ENCODE measurements at places on chromosomes 1 and 21.

GRCh38 chr1:248884632-248885295 is 21.3 kb upstream of the PGBD2 start:
- DNase-seq: no peak

GRCh38 chr1:21270086-21270689 is 20.1 kb downstream of the ECE1 start:
- peak; percentile 85 for DNase-seq

DNA sequence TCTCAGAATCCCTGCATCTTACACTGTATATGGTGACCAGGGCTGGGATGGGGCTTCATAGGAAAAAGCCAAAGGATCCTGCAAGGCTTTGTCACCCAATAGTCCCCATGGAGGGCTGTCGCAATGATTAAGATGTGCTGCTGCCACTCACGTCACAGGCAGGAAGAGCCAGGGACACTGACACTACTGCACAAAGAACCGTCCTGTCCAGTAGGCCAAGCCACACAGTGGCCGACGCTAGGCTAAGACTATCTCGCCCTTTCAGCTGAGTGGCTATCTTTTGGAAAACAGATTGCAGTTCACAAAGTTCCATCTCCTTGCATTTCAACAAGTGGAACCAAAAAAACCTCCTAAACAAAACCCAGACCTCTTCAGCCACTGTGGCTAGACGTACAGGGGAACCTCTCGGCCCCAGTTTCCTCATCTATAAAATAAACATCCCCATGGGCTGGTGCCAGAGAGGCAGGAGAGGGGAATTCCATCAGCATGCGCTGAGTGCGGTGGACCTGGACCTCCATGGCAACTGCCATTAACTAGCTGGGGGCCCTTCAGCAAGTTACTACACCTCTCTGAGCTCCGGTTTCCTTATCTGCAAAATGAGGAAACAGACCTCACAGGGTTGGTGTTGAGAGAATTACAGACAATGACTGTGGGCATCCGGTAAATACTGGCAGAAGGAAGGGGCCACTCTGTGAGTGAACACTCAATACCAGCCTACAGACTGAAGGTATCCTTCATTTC is 8.7 kb downstream of the CAPZB start:
- DNase-seq: peak; percentile 72

GRCh38 chr1:53585129-53585528 is 125.9 kb downstream of the DMRTB1 start:
- DNase-seq: peak; percentile 44

- no peak for DNase-seq
Measured at GRCh38 chr21:37005548-37006485, 685 bp upstream of the RIPPLY3 start.

GRCh38 chr1:165168467-165168866 is 188.0 kb downstream of the LMX1A start:
- no peak for DNase-seq

GRCh38 chr1:183633676-183634343 is 1.8 kb downstream of the ARPC5 start:
- peak; percentile 79 for DNase-seq

- DNase-seq: peak; percentile 33
Measured at GRCh38 chr21:33541105-33541711, 709 bp downstream of the GART start.

DNA sequence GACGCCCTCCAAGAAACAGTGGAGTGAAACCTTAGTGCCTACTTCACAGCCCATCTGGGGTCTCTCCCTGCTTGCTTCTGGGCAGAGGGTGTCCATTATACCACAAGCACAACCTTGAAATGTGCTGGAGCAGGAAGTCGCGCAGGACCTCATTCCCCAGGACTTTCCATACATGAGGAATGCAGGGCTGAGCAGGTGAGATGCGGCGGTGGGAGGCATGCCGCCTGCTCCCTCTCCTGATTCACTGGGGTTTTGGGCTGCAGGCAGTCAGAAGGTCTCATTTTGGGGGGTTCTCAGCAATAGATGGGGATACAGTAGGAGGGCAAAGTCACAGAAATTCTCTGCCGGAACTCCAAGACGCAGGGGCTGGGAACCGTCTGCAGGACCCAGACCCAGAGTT is 15.7 kb upstream of the UMODL1 start:
- no peak for DNase-seq

DNA sequence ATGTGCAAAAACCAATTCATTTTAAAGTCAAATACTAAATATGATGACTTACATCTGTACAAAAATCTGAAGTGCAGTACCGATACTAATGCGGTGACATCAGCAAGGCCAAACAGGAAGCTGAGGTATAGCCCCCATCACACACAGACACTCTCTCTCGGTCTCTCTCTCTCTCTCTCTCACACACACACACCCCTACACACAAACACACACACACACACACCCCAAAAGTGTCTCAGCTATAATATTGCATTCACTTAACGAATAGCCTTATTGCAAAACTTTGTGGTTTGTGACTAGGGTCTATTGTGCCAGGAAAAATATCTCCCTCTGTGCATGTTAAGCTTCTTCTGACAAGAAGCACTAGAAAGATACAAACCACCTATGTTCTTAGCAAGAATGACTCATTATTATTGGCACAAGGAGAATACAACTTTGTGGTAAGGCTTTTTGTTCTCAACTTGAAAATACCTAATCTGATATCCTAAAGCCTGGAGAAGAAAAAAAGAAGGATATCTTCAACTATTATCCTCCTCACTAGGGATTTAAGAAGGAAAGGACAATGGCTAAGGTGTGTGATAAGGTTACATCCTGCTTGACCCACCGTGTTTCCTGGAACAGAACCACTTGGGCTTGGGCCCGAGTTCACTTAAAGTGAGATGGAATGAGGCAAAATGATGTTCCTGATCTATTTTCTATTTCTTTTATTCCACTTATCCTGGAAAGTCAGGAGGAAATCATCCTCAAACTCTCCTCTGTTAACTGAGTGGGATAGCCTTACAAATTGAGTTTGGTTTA is 107.1 kb downstream of the NIBAN1 start:
- DNase-seq: peak; percentile 90

DNA sequence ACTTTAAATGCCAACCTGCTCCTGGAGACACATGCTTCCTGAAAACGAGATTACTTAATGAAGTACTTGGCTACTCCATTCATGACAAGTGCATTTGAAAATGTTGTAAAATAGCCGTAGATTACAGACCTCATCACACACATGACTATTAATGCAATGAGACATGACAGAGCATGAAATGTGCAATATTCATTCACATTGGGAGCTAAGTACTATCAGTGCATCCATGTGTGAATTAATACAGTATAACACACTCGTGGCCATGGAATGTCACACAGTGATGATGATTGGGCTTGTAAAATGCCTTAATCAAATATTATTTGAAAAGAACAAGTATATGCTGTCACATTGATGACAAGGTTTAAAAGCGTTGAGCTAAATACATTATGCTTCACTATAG is 407.0 kb downstream of the AMY1C start:
- DNase-seq: no peak

DNA sequence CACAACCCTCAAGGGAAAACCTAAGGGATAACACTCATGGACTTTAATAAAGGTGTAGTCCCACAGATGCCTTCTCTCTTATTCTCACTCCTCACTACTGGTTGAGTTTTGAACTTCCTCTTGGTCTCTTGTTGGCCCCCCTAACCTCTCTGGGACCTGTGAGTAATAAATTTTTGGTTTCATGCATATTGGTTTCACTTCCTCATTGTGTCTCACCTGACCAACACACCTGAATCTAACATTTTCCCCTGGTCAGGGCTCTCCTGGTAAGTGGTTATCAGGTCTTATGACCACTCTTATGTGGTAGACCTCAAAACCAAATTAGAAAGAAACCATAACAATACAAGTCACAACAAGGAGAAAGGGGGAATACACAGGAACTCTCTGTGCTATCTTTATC is 60.5 kb upstream of the PRMT6 start:
- DNase-seq: no peak

DNA sequence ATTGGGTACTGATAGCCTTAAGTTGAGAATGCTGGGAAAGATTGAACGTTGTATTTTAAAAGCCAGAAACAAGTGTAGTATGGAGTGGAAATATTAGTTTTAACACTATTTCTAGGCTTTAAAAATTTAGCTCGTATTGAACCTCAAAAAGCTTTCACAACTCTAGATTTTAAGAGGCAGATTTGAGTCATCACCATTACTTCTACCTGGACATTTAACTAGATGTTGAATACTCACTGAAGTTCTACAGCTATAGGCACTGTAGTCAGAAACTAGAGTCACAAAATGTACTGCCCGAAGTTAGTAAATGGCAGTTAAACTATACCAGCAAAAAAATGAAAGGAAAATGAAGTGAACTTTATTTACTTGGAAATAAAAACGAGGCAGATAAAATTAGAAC is 96.5 kb downstream of the NEK7 start:
- no peak for DNase-seq

- no peak for DNase-seq
Measured at GRCh38 chr1:207740207-207740606, 11.6 kb upstream of the CD46 start.

GRCh38 chr21:42929969-42930368 is 4.5 kb upstream of the ERVH48-1 start:
- no peak for DNase-seq

DNA sequence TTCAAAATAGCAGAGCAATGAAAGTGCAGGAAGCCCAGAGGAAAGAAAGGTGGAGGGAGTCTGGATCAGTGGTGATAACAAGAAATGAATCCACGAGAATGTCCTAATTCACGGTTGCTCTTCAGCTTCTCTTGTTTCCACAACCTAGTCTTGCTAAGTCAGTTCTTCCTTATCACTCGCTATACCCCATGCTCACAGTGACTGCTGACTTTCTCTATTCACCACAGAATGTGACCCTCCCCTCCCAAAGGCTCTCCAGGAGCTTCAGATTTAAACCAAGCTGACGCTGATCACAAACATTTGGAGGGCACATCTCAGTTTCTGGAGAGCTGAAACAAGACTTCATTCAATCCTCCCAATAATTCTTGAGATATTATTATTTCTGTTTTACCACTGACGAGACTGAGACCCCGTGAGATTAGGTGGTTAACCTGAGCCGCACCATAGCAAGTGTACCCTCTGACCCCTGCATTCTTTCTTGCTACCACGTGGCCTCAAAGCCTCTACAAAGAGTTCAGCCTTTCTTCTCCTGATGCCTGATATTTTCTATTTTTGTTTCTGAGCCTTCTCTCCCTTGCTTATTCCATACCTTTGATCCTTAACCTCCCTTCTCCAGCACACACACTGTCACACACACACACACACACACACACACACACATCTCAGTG is 10.7 kb upstream of the CCN1 start:
- no peak for DNase-seq

DNA sequence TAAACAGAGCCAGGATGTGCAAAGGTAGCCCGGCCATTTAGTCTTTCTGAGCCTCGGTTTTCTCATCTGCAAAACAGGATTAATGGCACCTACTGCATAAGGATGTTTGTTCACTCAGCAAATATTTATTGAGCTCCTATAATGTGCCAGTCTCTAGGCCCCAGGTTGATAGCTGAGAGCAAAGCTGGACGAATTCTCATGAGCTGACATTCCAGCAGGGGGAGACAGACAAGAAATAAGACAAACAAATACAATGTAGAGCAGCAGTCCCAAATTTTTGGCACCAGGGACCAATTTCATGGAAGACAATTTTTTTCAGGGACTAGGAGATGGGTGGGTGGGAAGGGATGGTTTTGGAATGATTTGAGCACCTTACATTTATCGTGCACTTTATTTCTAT is 74.3 kb upstream of the PAX7 start:
- DNase-seq: no peak

DNA sequence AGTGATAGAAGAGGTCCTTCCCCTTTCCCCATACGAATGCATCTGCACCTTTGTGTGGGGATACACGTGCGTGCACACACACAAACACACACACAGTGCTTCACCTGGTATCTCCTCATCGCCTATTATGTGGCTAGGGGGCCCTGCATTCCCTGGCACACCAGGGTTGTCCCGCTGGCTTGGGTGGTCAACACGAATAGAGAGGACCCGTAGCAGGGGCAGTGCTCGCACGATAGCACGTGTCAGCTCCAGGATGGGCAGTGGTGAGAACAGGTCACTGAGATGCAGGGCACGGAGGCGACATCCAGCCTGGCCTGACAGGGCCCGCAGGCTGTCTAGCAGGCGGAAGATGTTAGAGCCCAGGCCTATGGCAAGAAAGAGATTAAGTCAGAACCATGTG is 22.4 kb downstream of the LRRC41 start:
- no peak for DNase-seq

GRCh38 chr1:119646521-119647227 is 1.4 kb downstream of the ZNF697 start:
- no peak for DNase-seq

DNA sequence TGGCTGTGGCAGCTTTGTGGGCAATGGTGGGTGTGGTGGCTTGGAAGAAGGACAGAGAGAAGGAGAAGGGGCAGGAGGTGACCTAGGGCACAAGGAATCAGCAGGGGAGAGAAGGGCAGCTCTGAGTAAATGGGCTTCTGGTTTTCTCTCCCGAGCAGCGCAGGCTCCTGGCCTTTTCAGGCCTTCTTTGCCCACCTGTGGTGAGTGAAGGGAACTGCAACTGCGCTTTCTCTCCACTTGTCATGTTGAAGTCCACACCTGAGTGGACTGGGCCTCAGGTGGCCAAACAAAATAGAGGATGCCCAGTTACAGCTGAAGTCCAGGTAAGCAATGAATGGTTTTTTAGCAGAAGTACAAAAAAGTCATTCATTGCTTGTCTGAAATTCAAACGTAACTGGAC is 29.4 kb upstream of the KCNA10 start:
- no peak for DNase-seq

DNA sequence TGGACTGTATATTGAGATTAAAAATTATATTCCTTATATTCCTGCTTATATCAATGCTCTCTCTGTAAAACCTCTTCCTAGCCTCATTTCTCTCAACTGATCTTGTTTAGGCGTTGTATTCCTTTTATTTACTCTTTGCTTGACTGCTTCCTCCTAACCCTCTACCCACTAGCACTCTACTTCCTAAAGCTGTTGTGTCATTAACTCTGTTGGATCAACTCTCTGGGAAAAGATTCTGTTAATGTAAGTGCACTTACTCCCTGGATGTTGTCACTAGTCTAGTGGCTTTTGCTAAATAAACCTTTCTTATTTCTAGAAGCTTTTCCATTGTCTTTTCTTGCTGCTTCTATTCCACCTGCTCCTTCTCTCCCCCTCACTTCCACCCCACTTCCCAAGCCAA is 6.5 kb downstream of the SPATA46 start:
- no peak for DNase-seq

DNA sequence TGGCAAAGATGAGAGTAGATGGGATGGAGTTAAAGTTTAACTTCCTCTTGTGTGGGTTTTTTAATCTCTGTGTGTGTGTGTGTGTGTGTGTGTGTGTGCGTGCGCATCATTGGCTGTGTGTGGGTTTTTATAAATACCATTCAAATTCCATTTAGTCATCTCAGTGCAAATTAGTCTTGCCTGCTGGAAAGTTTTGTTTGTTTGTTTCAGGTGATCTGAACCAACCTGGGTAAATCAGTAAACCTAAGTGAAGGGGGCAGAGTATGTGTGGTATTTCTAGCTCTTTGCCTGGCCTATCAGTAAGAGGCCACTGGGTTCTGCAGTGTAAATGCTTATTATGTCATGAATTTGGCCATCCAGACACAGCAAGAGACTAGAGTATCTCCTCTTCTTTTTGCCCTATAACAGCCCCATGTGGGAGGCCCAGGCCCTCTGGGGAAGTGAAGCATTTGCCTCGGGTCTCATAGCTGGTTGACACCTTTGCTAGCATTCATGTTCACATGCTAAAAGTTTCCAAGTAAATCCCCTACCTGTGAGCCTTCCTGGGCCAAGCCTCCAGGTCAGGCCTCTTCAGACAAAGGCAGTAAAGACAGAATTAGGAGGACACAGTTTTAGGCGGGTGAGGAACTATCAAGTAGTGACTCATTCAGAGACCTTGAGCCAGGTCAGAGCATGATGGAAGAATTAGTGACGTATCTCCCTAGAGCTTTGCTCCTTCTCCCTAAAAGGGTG is 14.7 kb downstream of the INTS3 start:
- no peak for DNase-seq
